ENCODE measurements at places on chromosomes 4 and X.

GRCh38 chrX:15645266-15645665 is 19.3 kb downstream of the CLTRN start:
- DNase-seq: no peak

- no peak for DNase-seq
These were observed 3.8 kb upstream of the NSG1 start for GRCh38 chr4:4383085-4383484.

DNA sequence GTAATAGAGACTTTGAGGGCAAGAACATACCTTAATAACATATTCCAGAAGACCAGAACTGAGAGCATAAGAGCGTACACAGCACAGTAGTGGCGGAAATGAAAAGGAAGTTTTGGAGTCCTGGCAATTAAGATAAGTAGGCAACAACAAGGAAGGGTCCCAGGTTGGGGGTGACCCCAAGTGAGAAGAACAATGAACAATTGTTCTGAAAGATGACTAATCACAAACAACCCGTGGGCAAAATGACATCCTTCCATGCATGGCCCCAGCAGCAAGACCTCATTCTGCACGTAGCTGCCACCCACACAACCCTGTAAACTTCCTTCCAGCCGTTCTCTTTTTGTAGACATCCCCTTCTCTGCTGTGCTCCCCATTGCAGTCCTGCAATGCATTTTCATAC is 384.4 kb upstream of the PABPC4L start:
- DNase-seq: no peak

DNA sequence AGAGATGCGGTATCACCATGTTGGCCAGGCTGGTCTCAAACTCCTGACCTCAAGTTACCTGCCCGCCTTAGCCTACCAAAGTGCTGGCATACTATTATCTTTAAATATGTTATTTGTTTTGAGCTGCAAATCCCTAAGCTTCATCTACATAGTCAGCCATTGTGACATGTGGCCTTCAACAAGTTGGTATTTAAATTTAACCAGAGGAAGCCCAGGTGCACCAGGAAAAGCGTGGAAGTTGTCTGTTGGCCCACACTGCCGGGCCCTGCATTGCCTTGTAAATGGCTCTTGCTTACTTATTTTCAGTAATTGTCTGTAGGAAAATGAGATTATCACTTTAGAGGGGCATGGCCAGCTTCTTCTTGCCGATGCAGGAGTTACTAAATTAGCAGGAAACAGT is 6.0 kb downstream of the WWC2 start:
- DNase-seq: no peak

- DNase-seq: no peak
These were observed 4.0 kb downstream of the FLNA start for GRCh38 chrX:154370300-154371016.

DNA sequence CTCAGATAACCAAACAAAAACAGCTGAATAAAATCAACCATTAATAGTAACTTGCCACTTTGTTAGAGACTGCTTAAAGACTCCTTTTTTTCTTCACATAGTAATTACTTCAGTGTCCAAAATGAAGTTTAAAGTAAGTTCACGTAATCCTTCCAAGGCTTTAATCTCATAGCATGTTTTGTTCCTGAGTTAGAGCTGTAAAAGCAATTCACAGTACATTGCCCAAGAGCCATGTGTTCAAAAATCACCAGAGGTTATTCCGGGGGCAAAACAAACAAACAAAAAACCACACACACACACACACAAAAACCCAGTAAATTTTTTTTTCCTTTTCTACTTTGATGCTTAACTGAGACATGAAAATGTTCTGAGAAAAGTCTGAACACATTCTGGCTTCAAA is 6.1 kb downstream of the GPR82 start:
- DNase-seq: no peak

DNA sequence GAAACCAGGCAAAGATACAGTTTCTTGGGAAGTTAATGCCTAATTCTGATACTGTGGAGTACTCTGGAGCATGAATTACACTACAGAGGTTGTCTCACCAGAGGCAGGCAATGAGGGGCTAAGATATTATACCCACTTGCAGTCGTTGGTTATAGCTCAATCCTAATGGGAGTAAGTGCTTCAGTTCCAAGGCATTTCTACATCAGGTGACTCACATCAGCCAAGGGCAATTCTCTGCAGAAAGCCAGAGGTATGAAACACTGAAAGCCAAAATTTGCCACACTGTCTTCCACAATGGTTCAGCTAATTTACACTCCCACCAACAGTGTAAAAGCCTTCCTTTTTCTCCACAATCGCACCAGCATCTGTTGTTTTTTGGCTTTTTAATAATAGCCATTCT is 174.0 kb upstream of the IL15 start:
- DNase-seq: no peak

DNA sequence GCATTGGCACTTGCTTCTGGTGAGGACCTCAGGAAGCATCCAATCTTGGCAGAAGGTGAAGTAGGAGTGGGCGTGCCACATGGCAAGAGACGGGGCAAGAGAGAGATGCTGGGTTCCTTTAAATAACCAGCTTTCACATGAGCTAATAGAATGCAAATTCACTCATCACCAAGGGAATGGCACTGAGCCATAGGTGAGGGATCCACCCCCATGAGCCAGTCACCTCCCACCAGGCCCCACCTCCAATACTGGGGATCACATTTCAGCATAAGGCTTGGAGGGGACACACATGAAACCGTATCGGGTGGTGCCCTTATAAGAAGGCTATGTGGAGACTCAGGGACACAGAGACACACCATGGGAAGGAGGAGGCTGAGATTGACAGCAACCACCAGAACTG is 140.0 kb upstream of the MSX1 start:
- DNase-seq: no peak

DNA sequence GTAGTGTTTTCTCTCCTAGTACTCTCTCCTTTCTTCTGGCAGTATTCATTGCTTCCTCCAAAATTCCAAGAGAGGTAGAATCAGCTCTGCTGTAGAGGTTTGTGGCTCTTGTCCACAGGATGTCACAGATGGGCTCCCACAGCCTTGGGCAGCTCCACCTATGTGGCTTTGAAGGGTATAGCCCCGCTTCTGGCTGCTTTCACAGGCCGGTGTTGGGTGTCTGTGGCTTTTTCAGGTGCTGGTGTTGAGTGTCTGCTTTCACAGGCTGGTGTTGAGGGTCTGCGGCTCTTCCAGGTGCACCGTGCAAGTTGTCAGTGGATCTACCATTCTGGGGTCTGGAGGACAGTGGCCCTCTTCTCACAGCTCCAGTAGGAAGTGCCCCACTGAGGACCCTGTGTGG is 7.9 kb upstream of the AADAT start:
- DNase-seq: no peak

GRCh38 chrX:16469870-16470269 is 180.1 kb upstream of the S100G start:
- no peak for DNase-seq

DNA sequence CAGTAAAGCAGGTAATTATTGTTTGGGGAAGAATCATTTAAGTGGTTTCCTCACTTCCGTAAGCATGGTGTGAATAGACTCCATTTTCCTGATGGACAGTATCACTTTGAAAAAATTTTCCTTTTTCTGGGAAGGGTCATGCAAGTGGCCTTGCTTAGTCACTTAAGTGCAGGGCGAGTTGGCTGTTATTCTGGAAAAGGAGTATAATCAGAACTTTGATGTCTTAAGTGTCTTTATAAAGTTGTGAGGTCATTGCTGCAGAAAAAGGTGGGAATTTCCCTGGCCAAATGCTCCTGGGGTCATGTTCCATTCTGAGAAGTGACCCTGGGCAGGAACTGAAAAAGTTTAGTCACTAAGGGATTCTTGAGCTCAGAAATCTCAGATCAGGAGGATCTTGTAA is 146.1 kb upstream of the OTUD4 start:
- no peak for DNase-seq

DNA sequence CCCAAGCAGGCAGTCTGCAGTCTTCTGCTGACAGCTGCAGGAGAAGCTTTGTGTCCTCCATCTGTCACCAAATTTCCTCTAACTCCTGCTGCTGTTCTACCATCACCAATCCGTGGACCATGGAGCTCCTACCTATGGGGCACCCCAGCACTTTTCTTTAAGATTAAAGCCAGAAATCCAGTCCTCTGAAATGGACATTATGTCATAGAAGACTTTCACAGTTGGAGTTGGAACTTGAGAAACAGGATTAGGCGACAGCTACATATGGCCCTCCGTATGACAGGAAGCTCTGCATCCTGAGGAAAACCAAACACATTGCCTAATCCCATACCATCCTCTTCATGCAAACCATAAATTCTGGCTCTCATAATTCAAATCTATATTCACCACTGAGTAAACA is 470.6 kb upstream of the GALNTL6 start:
- DNase-seq: no peak

DNA sequence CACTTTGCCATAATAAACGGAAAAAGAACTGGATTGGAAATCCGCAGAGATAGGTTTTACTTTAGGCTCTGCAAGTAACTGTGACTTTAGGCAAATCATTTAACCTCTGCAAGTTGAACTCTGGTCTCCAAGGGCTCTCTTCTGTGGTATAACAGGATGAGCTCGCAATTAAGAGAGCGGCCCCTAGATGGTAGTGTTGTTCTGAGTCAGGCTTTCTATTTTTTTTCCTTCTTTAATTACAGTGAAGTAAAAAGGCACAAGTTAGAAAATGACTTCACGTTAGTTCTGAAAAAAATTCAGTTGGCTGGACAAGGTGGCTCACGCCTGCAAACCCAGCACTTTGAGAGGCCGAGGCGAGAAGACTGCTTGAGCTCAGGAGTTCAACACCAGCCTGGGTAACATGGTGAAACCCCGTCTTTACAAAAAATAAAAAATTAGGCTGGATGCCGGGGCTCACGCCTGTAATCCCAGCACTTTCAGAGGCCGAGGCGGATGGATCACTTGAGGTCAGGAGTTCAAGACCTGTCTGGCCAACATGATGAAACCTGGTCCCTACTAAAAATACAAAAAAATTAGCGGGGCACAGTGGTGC is 18.0 kb downstream of the RPS3A start:
- no peak for DNase-seq

- no peak for DNase-seq
These were observed 162.0 kb downstream of the RNF150 start for GRCh38 chr4:140971077-140971792.

GRCh38 chr4:170853422-170854021 is 763.8 kb upstream of the AADAT start:
- DNase-seq: no peak

- DNase-seq: no peak
These were observed 51.6 kb downstream of the WDFY3 start for GRCh38 chr4:84914686-84915395.

DNA sequence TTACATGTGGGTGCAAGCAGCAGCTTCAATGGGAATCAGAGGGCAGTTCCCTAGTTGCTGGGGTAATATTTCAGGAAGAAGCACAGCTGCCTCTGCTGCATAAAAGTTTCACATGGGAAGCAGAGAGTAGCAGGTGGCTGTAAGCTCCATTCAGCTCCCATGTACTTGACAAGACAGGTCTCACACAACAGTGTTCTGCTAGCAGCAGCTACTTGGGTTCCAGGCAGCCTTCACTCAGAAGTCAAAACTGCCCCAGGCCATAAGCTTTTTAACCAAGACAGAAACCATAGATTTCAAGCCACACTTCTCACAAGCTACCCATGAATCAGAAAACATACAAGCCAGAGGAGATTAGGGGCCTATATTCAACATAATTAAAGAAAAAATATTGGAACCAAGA is 41.4 kb upstream of the SPIN2A start:
- no peak for DNase-seq

- no peak for DNase-seq
These were observed 222.1 kb downstream of the FRMPD4 start for GRCh38 chrX:12360383-12360782.

DNA sequence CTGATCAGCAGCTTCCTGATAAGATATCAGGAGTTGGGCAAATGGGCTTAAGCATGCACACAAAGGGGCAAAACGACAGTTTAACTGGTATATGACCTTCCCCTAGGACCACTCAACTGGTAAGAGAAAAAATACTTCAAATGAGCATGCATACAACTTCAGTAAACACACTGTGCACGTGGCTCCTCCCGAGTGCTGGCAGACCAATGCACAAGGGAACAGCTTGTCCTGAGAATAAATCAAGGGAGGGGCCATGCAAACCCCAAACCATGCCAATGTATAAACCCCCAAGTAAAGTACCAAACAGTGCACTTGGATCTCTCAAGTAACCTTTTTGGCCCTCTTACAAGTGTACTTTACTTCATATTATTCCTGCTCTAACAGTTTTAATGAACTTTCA is 293.3 kb upstream of the TBX22 start:
- no peak for DNase-seq

DNA sequence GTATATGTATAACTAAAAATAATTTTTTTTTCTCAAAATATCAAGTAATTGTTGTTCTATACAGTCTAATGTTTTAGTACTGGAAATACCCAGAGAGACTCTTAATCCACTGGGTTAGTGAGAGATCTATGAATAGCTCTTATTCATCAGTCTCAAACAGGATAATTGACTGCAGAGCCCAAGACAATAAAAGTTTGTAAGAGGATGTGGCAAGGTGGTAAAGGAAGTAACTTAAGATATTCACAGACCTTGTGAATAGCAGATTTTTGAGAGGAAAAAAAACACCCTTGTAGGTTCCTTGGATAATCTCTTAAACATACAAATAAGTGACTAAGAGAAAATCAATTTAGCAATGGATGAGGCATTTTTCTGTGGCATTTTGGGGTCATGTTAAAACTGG is 210.9 kb upstream of the FAM241A start:
- DNase-seq: no peak

GRCh38 chr4:52904421-52904820 is 42.3 kb downstream of the RASL11B start:
- DNase-seq: no peak

- no peak for DNase-seq
These were observed 199.3 kb downstream of the TMA16 start for GRCh38 chr4:163693776-163694175.

- DNase-seq: no peak
These were observed 113.7 kb downstream of the USP46 start for GRCh38 chr4:52545099-52546069.

GRCh38 chr4:7647600-7648543 is 213.1 kb upstream of the PSAPL1 start:
- no peak for DNase-seq

GRCh38 chr4:16294455-16294854 is 68.2 kb upstream of the TAPT1 start:
- DNase-seq: no peak

- no peak for DNase-seq
These were observed 186.1 kb downstream of the ATOH1 start for GRCh38 chr4:94014484-94015136.

DNA sequence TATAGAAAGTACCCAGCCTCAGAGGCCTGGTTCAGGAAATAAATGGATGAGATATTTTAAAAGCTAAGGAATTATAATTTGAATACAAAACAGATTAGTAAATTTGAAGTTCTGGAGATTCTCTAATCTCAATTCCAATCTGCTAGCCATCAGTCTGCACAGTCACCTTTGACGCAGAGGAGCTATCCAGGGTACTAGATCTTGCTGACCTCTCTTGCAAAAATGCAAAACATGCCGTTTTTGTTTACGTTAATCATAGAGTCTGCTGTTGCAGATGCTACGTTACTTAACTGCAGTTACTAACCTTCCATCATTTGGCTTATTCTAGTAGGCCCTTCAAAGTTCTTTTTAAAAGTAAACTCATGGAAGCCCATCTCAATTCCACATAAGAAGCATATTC is 10.4 kb downstream of the CCSER1 start:
- no peak for DNase-seq
